ENCODE measurements at places on chromosomes 7 and 10.

DNA sequence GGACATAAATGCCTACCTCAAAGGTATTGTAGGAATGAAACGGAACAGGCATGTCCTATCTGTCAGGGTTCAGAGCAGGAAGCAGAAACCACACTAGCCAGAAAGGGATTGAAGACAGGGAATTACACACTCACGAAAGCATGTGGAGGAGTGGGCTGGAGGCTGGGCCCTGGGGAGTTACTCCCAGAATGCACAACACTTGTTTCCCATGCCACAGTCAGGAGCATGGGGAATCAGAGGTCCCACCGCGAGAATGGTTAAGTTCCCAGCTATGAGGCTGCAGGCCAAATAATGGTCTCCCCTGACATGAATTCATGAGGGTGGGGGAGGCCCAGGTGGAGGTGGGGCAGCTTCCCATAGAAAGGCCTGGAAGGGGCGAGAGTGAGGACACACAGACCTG is 212.7 kb downstream of the HERPUD2 start:
- no peak for DNase-seq

GRCh38 chr10:80165173-80165572 is 32.6 kb downstream of the PLAC9 start:
- DNase-seq: no peak

DNA sequence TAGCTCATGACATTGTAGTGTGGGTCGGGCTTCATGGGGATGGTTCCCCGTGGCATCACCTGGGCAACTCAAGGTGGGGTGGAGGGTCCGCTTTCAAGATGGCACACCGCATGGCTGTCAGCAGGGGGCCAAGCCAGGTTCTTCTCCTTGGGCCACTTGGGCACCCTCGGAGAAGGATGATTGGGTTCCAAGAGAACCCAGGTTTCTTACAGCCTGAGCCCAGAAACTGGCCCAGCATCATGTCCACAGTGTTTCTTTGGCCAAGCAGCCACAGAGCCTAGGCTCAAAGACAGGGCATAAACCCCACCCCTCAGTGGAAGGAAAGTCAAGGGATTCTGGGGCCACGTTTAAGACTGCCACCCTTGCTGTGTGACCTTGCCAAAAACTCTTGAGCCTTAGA is 110.6 kb downstream of the PTPN20 start:
- DNase-seq: no peak

DNA sequence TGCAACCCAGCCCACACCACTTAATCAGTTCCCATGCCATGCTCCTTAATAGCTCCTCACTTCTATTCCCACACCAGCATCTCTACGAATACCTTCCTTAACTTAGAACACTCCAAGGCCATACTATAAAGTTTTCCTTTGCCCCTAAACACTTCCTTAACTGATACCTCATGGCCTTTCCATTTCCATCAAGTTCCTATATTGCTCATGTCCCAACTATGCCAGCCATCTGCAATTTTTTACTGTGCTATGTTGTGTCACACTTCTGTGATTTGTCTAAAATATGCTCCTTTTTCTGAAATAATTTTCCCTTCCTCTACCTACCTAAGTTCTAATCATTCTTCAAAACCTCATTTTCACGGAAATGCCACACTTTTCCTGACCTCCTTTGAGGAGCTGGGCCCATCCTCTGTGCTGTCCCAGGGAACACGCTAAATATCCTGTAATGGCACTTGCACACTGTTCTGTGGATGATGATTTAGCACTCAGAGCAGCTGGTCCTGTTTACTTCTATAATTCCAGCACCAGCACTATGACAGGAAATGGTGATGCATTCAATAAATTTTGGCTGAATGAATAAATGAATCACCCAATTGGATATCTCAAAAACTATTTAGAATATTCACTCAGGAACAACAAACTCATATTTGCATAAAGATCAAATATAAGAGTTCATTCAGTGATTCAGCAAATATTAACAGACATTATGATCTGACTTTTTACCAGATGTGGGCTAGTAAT is 266.5 kb upstream of the HGF start:
- no peak for DNase-seq

GRCh38 chr10:128324058-128324827 is 198.0 kb upstream of the MKI67 start:
- DNase-seq: no peak

- DNase-seq: no peak
These were observed 11.1 kb upstream of the SLC18A3 start for GRCh38 chr10:49598986-49599385.

DNA sequence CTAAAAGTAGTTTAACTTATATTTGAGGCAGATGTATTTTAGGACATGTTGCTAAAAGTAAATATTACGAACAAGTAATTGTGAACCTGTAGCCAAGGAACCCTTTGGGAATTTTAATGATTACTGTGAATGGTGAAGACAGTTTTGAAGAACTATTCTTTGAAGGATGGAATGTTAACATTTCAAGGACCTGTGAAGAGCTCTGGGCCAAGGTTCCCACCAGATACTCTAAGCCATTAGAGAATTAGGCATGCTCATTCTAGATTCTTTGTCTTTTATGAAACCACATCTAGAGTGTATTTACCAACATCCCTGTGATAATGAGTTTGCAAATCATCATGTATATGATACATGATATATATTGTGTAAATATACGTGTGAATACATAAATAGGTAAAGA is 99.8 kb downstream of the SEPTIN7 start:
- no peak for DNase-seq

DNA sequence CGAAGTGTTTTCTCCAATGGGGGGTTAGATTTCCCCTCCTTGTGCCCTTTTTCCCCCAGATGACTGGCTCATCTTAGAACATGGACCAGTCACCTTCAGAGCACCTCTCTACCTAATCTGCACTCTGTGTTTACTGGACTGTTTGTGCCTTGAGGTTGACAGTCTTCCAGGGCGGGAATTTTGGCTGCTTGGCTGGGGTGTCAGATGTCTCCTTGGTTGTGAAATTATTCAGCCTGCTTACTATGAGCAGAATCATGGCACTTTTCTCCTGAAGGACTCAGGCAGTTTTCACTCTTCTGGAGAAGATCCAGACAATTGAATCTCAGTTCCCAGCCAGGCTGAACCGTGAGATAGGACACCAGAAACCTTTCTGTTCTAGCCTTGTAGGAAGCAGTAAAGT is 60.3 kb upstream of the NFKB2 start:
- no peak for DNase-seq

Data from activated CD8-positive, alpha-beta memory T cell treated with anti-CD3 and anti-CD28 coated beads for 1 hour (primary cell).